Activated CD8-positive, alpha-beta T cell treated with anti-CD3 and anti-CD28 coated beads for 36 hours (primary cell): ENCODE measurements at places on chromosomes 12 and 14. TPM values are rescaled to one million over a fixed set of nuclear protein-coding genes. Genes with fewer than 3 reads are reported as not detected.

GRCh38 chr14:36529062-36529461 lies 9.0 kb upstream of the NKX2-1 start:
- no peak for DNase-seq

GRCh38 chr12:85627584-85627983 lies 208.6 kb downstream of the RASSF9 start:
- DNase-seq, result no peak

SERPINA1 gene
- 1.9 TPM for total RNA-seq

TSHR gene
- total RNA-seq, result not detected

- DNase-seq, result no peak
Observed at GRCh38 chr14:22932146-22932545, 3.0 kb upstream of the PRMT5 start.

KCNMB4 gene
- 1.3 TPM for total RNA-seq

DNA sequence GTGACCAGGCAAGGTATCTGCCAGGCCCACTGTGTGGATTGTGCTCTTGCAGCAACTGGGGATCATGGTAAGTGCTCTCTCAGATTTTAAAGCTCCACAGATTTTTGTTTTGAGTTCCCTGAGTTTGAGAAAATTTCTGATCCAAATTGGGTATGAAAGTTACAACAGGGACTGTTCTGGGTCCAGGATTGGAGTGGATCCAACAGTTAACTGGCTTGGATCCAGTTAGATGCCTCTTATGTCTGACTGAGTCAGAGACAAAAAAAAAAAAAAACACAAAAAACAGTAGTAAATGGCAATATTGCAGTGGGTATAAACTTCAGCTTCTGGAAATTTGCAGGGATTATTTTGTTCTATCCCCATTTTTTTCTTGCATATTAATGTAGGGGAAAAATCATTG lies 598.8 kb downstream of the C12orf50 start:
- no peak for DNase-seq

- DNase-seq, result no peak
Observed at GRCh38 chr12:12909228-12909994, 18.0 kb downstream of the GPRC5A start.

- no peak for DNase-seq
Observed at GRCh38 chr12:128861226-128862016, 8.1 kb downstream of the GLT1D1 start.

GYS2 gene
- total RNA-seq, result not detected

DNM1L gene
- 68.3 TPM for total RNA-seq

GRCh38 chr12:28936221-28936620 lies 212.9 kb upstream of the FAR2 start:
- no peak for DNase-seq

CELA1 gene
- total RNA-seq, result 0.29 TPM

RAD9B gene
- total RNA-seq, result 1.9 TPM
